H4 (cell line): ENCODE measurements at places on chromosomes 12 and 14. TPM values are rescaled to one million over a fixed set of nuclear protein-coding genes. Genes with fewer than 3 reads are reported as not detected.

GRCh38 chr12:46358325-46358700, 14.3 kb downstream of the SLC38A2 start:
- no peak for DNase-seq

GRCh38 chr14:78605897-78606500, 435.8 kb downstream of the NRXN3 start:
- no peak for DNase-seq

DNA sequence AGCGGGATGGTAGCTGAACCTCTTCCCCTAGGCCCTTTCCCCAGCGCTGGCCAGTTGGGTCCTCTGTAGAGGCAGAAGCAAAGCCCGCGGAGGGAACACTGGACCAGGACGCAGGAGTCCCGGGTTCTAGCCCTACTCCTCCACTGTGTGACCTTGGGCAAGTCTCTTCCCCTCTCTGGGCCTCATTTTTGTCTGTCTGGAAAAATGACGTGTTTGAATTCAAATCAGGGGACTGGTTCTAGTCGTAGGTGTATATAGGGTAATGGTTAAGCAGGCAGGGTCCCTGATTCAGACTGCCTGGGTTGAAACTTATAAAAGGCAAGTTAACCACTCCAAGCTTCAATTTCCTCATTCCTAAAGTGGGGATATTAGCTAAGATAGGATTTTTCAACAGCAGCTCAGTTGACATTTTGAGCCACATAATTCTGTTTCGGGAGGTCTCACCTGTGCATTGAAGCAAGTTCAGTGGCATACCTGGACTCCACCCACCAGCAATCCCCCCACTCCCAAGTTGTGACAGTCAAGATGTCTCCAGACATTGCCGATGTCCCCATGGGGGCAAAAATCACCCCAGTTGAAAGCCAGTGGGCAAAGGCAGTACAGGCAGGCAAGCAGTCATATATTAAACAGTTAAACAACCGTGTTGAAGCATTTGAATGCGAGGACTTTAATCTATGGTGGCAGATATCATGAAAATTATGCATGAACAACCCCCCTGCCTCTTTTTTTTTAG, 899 bp downstream of the TPCN1 start:
- no peak for DNase-seq

- DNase-seq = no peak
These were observed 532.5 kb downstream of the VRK1 start for GRCh38 chr14:97329701-97330100.

DNA sequence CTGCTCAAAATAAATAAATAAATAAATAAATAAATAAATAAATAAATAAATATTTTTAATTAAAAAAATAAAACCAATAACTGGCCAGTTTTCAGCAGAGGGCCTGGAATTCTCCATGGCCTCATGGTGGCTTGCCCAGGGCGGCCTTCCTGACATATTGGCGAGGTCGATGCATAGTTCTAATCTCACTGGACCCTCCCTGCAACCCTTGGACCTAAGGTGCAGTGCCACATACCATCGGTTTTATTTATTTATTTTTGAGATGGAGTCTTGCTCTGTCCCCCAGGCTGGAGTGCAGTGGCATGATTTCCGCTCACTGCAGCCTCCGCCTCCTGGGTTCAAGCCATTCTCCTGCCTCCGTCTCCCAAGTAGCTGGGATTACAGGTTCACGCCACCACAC, 3.9 kb upstream of the VSIG10 start:
- DNase-seq = no peak

Gene GPR84
- total RNA-seq = not detected in 2 replicates

Gene IKZF4
- total RNA-seq = 0.39 and 0.89 TPM in 2 replicates
